ENCODE measurements at places on chromosomes 4 and X. TPM values are rescaled to one million over a fixed set of nuclear protein-coding genes. Genes with fewer than 3 reads are reported as not detected.

DNA sequence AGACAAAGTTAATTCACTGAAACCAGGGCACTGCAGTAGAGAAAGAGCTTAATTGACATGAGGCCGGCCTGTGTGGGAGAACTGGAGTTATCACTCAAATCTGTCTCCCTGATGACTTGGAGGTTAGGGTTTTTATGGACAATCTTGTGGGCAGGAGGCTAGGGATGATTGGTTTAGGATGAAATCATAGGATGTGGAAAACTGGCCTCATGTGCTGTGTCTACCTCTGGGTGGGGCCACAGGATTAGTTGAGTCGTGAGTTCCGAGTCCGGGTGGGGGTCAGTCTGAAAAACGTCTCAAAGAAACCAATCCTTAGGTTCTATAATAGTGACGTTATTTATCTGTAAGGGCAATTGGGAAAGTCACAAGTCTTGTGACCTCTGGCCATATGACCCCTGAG lies 68.1 kb downstream of the UCHL1 start:
- no peaks in the 10 kb centered on the region for H3K27me3 ChIP-seq
- H3K4me1 ChIP-seq = peaks cover under 1% of the 10 kb centered on the region
- no peaks in the 10 kb centered on the region for H3K36me3 ChIP-seq
- no peak for DNase-seq
- H3K27ac ChIP-seq = no peak overlapping the region
- H3K4me3 ChIP-seq = no peak overlapping the region

DNA sequence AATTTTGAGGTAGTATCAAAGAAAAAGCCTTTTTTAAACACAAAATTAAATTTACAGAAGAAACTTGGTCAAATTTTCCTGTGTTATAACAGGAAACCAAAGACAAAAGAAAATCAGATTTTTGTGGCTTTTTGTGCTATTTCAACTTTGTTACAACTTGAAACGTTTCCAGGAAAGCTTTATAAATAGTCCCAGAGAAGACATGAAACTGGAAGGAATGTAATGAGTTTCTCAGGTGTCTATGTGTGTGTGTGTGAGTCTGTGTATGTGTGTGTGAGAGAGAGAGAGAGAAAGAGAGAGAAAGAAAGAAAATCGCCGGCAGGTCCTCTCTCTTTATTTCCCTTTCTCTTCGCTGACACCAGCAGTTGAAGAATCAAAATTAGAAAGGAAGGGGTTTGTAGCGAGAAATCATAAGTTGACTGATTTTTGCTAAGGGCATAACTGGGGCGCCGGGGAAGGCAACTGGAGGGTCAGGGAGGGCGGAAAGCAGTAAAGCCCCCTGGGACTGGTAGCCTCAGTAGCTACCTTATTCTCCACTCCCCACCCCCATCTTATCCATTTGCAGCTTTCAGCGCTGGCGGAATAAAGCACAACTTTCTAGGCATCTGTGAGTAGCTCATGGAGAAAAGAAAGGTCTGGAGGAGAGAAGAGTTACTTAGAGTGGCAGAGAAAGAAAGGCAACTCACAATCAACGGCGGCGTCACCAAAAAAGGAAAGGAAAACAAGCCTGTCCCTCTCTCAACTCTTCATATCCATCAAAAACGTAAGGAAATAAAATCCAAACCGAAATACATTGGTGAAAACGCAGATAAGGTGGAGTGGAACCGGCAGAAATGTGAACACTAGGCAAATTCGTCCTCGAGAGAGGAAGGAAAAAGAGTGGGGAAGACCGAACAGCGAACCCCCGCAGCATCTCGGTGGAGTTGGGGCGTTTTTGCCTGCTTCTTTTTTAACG lies 1.3 kb downstream of the TMEM47 start:
- no peaks in the 10 kb centered on the region for H3K36me3 ChIP-seq
- peak overlapping the region; percentile 43 for H3K4me3 ChIP-seq
- no peaks in the 10 kb centered on the region for H3K27me3 ChIP-seq
- peaks cover 5% of the 10 kb centered on the region for H3K4me1 ChIP-seq
- DNase-seq = no peak
- H3K27ac ChIP-seq = peak overlapping the region; percentile 71

DNA sequence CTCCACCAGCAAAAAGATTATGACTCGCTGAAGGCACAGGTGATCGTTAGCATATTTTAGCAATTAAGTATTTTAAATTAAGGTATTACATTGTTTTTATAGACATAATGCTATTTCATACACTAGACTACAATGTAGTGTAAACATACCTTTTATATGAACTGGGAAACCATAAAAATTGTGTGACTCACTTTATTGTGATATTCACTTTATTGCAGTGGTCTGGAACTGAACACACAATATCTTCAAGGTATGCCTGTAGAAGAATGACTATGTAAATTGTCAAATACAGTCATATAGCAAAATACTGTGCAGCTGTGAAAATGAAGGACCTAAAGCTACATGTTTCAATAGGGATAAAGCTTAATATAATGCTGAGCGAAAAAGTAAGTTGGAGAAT lies 26.6 kb upstream of the MAML3 start:
- H3K27me3 ChIP-seq = no peaks in the 10 kb centered on the region
- no peak overlapping the region for H3K27ac ChIP-seq
- no peak for DNase-seq
- H3K4me3 ChIP-seq = no peak overlapping the region

GRCh38 chr4:38582889-38583470 lies 81.0 kb upstream of the KLF3 start:
- H3K4me3 ChIP-seq = no peak overlapping the region
- no peaks in the 10 kb centered on the region for H3K27me3 ChIP-seq
- no peaks in the 10 kb centered on the region for H3K36me3 ChIP-seq
- DNase-seq = peak; percentile 24
- H3K4me1 ChIP-seq = no peaks in the 10 kb centered on the region
- H3K27ac ChIP-seq = no peak overlapping the region

DNA sequence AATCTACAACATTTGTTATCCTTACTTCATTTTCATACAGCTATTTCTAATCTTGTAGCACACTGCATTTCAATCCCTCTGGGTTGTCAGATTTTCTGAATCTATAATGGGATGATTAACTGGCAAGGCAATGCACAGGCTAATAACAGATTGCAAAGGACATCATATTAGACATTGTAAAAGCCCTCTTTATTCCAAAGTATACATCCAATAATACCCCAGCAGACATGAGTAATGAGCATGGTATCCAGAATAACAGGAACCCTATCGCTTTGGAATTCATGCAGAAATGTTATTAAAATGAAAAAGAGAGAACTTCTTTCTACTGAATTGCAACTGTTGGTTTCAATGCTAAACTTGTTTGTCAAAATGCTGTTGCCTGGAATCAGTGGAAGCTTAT lies 122.9 kb downstream of the C4orf33 start:
- H3K27ac ChIP-seq = no peak overlapping the region
- H3K36me3 ChIP-seq = no peaks in the 10 kb centered on the region
- no peaks in the 10 kb centered on the region for H3K27me3 ChIP-seq

- H3K4me1 ChIP-seq = no peaks in the 10 kb centered on the region
- H3K27me3 ChIP-seq = no peaks in the 10 kb centered on the region
- DNase-seq = no peak
- no peak overlapping the region for H3K4me3 ChIP-seq
These were observed 406.8 kb downstream of the TMA16 start for GRCh38 chr4:163901319-163901718.

DNA sequence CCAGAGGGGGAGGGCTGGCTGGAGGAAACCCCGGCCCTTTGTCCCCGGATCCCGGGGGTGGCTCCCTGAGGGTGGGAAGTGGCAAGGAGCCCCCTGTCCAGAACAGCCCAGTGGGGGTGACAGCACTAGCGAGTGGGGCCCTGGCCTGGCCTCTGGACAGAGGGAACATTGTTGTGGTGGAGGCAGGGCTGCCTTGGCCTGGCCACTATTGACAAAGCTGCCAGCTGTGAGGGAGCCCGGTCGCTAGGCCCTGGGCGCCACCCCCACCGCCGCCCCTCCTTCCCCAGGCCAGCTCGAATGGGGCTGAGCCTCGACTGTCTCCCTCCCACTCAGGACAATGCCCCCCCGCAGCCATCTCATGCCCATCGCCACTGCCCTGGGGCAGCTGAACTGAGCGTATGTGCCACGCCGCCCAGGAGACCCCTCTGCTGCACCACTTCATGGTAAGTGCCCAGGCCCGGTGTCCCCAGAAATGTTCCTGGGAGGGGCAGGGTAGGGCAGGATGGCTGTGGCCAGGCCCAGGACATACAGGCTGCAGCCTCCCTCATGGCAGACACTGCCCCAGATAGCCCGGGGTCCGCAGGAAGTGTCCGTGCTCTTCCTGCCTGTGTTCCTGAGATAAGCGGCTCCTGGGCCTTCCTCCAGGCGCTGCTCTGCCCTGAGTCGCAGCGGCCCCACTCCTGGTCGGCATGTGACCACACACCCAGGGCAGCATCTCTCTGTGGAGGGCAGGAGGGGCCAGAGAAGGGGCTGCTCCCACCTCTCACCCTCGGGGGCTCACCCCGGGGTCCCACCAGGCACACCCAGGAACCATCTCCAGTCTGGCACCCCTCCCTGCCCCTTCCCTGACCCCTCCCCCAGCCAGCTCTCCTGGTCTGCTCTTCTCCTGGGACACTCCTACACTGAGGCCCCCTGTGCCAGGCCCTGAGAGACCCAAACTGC lies 1.4 kb downstream of the PLXNB3 start:
- peaks cover 13% of the 10 kb centered on the region for H3K4me1 ChIP-seq
- H3K36me3 ChIP-seq = no peaks in the 10 kb centered on the region
- H3K27me3 ChIP-seq = no peaks in the 10 kb centered on the region
- peak; percentile 21 for DNase-seq
- no peak overlapping the region for H3K27ac ChIP-seq

- no peak for DNase-seq
- no peaks in the 10 kb centered on the region for H3K4me1 ChIP-seq
- no peaks in the 10 kb centered on the region for H3K27me3 ChIP-seq
- H3K4me3 ChIP-seq = no peak overlapping the region
- H3K27ac ChIP-seq = no peak overlapping the region
- no peaks in the 10 kb centered on the region for H3K36me3 ChIP-seq
These were observed 460.6 kb downstream of the NAF1 start for GRCh38 chr4:162706051-162706450.

DNA sequence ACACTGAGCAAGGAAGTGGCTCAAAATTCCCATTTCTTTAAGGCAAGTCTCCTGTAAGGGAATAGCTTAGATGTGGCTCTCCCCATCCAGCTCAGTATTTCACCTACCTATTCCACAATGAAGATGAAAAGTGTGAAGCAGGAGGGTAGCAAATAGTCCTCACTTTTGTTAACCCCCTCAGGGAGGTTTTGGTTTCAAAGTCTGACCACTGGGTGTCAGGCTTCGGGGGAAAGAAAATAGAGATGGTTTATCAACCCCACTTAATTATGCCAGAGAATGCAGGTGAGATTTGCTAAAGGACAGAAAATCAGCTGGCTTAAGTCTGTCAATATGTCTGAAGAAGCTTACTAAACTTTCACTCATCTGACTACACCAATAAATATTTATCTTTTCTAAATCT lies 69.5 kb downstream of the DHX15 start:
- no peak overlapping the region for H3K27ac ChIP-seq
- peaks cover 24% of the 10 kb centered on the region for H3K4me1 ChIP-seq
- DNase-seq = no peak
- H3K4me3 ChIP-seq = no peak overlapping the region
- H3K36me3 ChIP-seq = no peaks in the 10 kb centered on the region
- H3K27me3 ChIP-seq = no peaks in the 10 kb centered on the region

- no peak overlapping the region for H3K27ac ChIP-seq
- no peak overlapping the region for H3K4me3 ChIP-seq
- DNase-seq = no peak
These were observed 265.7 kb downstream of the IQCM start for GRCh38 chr4:149549911-149550310.

GRCh38 chr4:116015062-116015461 lies 901.6 kb upstream of the NDST4 start:
- H3K4me1 ChIP-seq = no peaks in the 10 kb centered on the region
- no peak overlapping the region for H3K4me3 ChIP-seq
- H3K27ac ChIP-seq = no peak overlapping the region
- DNase-seq = no peak

DNA sequence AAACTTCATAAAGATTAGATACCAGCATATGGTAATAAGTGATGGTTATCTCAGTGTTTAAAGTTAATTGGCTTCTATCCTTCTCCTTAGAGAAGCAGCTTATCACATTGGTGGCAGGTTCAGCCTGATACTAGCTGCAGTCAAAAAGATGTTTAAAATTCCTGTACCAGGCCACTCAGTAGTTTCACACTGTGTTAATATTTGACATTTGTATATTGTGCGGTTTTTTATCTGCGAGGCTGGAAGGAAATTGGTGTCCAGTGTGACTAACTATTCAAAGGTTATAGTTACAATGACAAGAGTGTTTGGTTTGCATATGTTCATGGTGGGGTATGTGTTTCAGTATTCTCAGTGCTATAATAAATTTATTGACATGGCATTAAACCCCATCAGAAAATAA lies 27.5 kb upstream of the TBC1D8B start:
- no peaks in the 10 kb centered on the region for H3K36me3 ChIP-seq
- DNase-seq = no peak
- no peak overlapping the region for H3K4me3 ChIP-seq

DNA sequence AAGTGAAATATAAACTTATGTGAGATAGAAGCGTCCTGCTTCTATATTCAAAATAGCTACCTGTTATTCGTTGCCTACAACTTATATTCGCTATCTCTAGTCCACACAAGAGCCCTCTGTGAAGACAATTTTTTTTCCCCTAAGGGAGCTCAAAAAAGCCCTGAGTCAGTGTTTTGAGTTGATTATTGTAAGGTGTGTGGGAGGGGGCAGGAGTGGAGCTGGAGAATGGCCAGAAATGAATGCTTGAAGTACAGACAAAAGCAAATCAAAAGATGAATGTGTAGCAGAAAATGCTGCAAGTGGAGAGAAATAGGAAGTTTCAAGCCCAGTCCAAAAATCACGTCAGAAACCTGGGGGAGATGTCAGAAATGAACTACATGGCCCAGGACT lies 655.0 kb upstream of the LCORL start:
- no peaks in the 10 kb centered on the region for H3K4me1 ChIP-seq
- H3K27me3 ChIP-seq = no peaks in the 10 kb centered on the region

- no peak overlapping the region for H3K4me3 ChIP-seq
- no peak overlapping the region for H3K27ac ChIP-seq
- H3K27me3 ChIP-seq = no peaks in the 10 kb centered on the region
- H3K36me3 ChIP-seq = no peaks in the 10 kb centered on the region
These were observed 31.0 kb downstream of the RAB40A start for GRCh38 chrX:103488332-103488731.

- H3K36me3 ChIP-seq = no peaks in the 10 kb centered on the region
- H3K27me3 ChIP-seq = no peaks in the 10 kb centered on the region
- H3K27ac ChIP-seq = no peak overlapping the region
- H3K4me1 ChIP-seq = no peaks in the 10 kb centered on the region
These were observed 453.4 kb upstream of the MAGEB2 start for GRCh38 chrX:29762006-29762405.

- no peaks in the 10 kb centered on the region for H3K36me3 ChIP-seq
- H3K4me3 ChIP-seq = no peak overlapping the region
- no peak for DNase-seq
These were observed 79.7 kb downstream of the GRIA3 start for GRCh38 chrX:123263747-123264146.

GRCh38 chr4:5708449-5709206 lies at the start of gene EVC2:
Gene EVC2 (minus strand): TSS chr4:5708559. CDS start chr4:5708513, 46 bp downstream.
- peak within 1 kb of the TSS; percentile 31 for H3K4me3 ChIP-seq
- H3K36me3 ChIP-seq = no peaks in the 10 kb centered on the region

Gene TRMT44
- total RNA-seq = 13.2 TPM

Gene TAPT1
- 26.4 TPM for total RNA-seq

Gene VGLL1
- 1.0 TPM for total RNA-seq

Gene XG
- 0.26 TPM for total RNA-seq

Gene SOWAHB
- 5.6 TPM for total RNA-seq

Gene RASSF6
- total RNA-seq = 5.3 TPM

Gene ANAPC10
- total RNA-seq = 6.6 TPM

Gene BBS12
- total RNA-seq = not detected

Gene DDX53
- not detected for total RNA-seq

Gene IBSP
- not detected for total RNA-seq

Gene BANK1
- 2.0 TPM for total RNA-seq

Gene GLRA3
- total RNA-seq = 0.26 TPM

Gene ADH1C
- total RNA-seq = 38.9 TPM

Gene HS3ST1
- total RNA-seq = 0.99 TPM

Gene DCX
- not detected for total RNA-seq

Gene TMEM154
- total RNA-seq = 0.52 TPM

Measured in body of pancreas (tissue), 4 donors.